ENCODE measurements at places on chromosomes 7 and 10.

- DNase-seq, result no peak
Observed at GRCh38 chr10:92239600-92240288, 51.1 kb downstream of the CPEB3 start.

DNA sequence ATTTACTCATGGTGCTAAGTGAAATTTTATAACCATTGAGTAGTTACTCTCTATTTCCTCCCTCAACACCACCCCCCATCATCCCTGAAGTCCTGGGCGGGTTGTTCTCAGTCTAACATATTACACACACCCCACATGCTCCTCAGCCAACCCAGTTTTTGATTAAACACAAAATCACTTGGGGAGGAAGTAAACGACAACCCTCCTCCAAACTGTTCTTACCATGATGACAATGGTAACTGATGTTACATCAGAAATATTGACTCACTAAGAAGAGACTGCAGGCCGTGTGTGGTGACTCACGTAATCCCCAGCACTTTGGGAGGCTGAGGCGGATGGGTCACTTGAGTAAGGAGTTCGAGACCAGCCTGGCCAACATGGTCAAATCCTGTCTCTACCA is 44.2 kb downstream of the RAB11FIP2 start:
- DNase-seq, result no peak

DNA sequence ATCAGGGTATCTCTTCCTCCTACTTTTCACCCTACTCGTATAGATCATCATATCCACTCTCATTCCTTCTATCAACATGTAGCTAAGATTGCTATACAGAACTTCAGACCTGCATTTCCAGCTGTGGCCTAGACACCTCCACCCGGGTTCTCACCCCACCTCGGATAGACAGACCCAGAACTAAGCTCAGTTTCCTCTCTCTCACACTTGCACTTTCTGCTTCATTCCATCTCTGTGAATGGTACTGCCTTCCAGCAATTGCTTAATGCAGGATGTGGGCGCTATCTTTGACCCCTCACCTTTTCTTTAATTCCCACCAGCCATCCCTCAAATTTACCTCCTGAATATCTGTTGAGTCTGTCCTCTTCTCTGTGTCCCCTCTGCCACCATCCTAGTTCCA is 35.7 kb downstream of the AGK start:
- DNase-seq, result no peak

- no peak for DNase-seq
Observed at GRCh38 chr10:33137356-33138005, 179.5 kb upstream of the ITGB1 start.

- no peak for DNase-seq
Observed at GRCh38 chr7:95220328-95220727, 104.0 kb downstream of the PON1 start.

DNA sequence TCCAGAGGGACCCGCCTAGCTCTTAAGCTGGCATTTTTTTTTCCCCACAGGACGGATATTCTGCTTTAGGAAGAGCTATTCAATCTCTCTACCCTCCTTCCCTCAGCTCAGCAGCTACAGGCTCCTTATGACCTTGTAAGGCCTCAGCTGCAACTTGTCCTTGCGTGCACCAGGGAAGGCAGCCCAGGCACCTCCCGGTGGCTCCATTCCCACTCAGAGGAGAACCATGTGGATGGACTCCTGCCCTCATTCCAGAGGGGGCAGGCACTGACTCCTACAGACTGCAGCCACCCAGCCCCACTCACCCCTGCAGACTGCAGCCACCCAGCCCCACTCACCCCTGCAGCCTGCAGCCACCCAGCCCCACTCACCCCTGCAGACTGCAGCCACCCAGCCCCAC is 73.7 kb downstream of the ITIH5 start:
- DNase-seq, result no peak

- no peak for DNase-seq
Observed at GRCh38 chr10:52322936-52323335, 8.9 kb downstream of the DKK1 start.
